ENCODE measurements at places on chromosomes 13 and 19.

- DNase-seq = no peak
Observed at GRCh38 chr19:29705706-29706105, 9.4 kb downstream of the C19orf12 start.

- peak; percentile 12 for DNase-seq
Observed at GRCh38 chr19:34254698-34255432, 511 bp downstream of the GARRE1 start.

- no peak for DNase-seq
Observed at GRCh38 chr19:18915639-18916038, 3.5 kb downstream of the COPE start.

DNA sequence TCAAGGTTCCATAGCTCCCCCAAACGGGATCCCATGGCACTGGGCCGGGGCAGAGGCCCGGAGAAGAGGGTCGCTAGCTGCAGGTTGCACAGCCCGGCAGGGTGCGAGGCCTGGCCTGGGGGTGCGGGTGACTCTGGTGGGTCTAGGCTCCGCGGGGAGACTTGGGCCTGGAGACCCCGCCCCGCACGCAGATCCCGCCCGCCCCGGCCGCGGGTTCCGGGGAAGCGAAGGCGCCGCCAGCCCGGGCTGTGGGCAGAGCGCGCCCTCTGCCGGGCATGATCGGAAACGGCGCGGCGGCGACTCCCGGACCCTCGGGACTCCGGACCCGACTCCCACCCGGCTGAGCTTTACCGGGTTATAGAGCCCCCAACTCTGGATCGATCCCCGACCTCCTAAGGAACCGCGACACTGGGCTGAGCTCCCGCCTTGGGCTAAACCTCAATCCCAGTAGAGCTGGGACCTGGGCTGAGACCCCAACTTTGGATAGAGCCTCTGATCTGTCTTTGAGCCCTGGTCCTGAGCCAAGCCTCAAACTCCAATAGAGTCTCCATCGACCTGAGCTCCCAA is 3.1 kb upstream of the TNFAIP8L1 start:
- DNase-seq = peak; percentile 66

GRCh38 chr13:109756778-109757177 is 29.6 kb downstream of the IRS2 start:
- no peak for DNase-seq

- no peak for DNase-seq
Observed at GRCh38 chr13:50829896-50830295, 13.6 kb downstream of the DLEU7 start.

DNA sequence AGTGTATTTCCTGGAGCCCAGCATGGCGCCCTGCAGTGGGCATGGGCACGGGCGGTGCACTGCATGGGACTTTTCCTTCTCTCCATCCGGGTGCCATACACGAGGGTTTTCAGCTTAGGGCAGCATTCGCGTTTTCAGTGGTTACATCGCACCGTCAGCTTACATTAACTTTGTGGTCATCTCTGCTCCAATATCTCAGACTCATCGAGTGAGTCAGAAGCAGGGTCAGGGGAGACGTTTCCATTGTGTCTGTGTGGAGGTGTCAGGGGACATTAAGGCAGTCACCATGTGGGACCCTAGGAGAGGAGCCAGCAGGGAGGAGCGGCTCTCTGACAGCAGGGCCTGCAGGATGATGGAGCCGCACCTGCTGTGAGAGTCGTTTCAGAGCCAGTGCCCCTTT is 541.0 kb downstream of the FGF9 start:
- no peak for DNase-seq

- no peak for DNase-seq
Observed at GRCh38 chr19:47122359-47123335, 8.0 kb upstream of the SAE1 start.

DNA sequence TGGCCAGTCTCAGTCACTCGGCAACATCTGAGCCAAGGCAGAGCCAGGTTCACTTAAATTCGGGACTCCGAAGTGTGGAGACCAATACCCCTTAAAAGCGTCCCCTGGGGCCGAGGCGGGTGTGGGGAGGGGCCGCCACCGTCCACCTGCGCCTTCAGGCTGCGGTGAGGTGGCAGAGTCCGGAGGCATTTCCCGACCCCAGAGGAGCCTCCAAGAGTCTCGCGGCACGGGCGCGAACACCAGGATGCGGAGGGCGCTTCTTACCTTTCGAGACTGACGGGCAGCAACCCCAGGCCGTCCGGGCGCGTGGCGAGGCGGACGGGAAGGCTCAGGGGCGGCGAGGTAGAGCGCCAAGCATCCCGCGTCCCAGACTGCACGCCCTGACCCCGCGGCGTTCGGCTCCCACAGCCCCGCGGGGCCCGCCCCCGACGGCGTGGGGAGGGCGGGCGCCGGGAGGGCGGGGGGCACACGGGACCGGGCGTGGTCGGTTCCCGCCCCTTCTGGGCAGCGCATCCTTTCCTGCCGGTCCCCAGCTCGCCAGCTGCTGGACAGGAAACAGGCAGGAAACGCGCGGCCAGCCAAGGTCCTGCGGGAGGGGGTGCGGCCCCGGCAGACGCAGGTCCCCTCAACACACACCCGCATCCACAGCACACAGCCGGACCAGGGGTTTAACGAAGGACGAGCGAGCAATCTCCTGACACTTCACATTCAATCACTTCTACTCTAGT is at the start of gene THSD1:
THSD1 (minus strand) TSS at position 406 of the 728 bp plus-strand sequence. CDS start 3,572 bp downstream, outside the sequence.
- no peak for DNase-seq

DNA sequence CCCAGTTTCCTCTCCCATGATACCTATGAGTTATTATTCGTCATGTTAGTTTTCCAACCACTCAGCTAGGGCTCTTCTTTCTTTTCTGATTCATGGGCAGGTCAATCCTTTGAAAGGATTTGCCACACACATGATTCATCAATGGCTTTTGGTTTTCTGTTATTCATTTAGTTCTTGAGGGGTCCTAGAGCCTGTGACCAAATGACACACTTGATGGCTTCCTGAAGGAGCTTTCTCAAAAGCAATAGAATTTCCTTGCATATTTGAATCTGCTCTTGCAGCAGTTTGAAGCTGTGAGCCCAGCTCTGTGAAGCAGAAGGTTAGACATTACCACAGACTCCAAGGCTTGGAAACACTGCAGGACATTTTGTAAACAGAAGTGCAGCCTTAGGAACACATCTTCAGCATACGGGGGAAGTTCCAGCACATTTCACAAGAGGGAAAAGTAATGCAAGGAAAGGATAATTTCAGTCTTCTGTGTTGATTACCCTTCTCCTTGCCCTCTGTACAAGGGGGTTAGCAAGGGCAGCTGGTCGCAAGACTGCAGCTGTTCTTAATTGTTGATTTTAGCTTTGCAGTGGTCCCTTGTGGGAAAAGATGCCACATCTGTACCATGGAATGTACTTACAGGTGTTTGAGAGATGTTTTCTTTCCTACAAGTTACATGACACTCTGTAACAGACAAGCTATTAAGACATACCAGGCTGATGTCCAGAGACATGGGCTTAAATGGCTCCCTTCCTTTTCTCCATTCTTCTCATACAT is 338.6 kb downstream of the KCNRG start:
- DNase-seq = no peak

GRCh38 chr13:110506859-110507566 is 54.5 kb downstream of the RAB20 start:
- no peak for DNase-seq

DNA sequence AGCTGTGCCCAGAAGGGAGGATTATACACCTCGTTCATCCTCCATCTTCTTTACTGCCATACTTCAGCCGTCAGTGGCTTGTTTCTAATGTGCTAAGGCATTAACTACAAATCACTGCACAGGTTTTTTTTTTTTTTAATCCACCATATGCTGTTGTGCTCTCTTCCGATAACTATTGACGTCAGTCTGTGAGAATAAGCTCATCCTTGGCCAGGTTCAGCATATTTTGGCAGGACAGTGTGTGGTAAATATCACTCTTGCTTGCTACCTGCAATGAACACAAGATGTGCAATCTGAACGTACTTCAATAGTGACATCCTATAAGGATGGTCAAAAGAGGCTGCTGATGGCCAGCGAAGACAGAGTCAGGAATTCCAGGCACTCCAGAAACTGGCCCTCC is 2030.7 kb upstream of the PCDH20 start:
- DNase-seq = no peak

DNA sequence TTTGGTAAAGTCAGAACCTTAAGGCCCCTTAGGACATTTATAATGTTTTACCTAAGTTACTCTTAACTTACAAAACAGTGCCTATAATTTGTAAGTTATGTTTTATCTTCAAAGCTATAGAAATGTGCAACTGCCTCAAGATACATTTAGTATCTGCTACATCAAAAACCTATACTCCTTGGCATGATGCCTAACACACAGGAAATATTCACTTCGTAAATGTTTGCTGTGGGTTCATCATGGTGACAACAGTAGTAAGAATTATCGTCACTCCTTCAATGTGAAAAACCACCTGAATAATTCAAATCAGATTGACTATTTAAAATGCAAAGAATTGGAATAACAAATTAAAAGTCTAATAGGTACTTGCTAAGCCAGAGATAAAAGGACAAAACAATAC is 184.1 kb downstream of the DIAPH3 start:
- DNase-seq = peak; percentile 53

DNA sequence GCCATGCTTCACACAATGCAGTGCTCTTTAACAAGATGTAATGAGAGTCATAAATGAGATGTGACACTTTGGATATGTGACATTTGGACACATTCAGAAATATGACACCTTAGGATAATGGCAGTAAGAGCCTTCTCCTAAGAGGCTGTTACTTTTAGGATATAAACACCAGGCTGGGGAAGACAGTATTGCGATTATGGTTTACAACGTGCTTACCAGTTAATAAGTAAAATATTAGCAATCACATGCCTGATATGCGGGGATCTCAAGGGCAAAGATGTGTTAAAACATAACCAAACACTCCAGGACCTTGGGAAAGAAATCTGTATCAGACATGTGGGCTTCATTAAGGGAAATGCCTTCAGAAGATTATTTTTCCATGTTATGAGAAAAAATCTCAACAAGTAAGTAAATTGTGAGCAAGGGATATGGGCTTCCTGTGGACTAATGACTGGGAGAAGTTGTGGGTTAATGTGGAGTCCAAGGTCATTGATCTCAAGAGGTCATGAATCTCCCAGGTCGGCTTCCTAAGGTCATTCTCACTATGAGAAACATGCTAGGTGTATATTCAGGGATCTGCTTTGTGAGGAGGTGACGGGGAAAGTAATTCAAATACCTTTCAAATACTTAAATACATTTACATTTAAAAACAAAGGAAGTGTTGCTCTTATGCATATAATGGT is 105.3 kb downstream of the STARD13 start:
- DNase-seq = no peak

- DNase-seq = no peak
Observed at GRCh38 chr13:97629601-97630272, 195.8 kb downstream of the RAP2A start.

GRCh38 chr19:33125929-33126388 is 6.0 kb upstream of the WDR88 start:
- DNase-seq = peak; percentile 75

- no peak for DNase-seq
Observed at GRCh38 chr19:6098574-6098973, 11.7 kb downstream of the RFX2 start.

- DNase-seq = no peak
Observed at GRCh38 chr13:113937073-113937472, 36.8 kb downstream of the C13orf46 start.

DNA sequence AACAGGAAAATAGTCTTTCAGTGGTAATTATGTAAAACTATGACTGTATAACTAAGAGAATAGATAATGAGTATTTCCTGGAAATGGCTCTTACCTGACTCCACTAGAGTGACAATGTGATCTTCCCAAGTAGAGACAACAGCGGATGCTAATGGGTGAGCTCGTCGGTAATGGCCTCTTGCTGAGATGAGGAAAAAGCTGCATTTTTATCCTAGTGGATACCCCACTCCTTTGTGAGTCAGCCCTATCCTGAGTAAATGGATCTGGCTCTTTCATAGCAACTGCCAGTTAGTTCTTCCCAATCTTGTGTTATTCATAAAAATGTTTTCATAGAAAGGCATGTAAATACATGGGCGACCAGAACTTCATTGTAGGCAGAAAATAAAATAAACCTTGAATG is 299.5 kb downstream of the NALCN start:
- DNase-seq = no peak

DNA sequence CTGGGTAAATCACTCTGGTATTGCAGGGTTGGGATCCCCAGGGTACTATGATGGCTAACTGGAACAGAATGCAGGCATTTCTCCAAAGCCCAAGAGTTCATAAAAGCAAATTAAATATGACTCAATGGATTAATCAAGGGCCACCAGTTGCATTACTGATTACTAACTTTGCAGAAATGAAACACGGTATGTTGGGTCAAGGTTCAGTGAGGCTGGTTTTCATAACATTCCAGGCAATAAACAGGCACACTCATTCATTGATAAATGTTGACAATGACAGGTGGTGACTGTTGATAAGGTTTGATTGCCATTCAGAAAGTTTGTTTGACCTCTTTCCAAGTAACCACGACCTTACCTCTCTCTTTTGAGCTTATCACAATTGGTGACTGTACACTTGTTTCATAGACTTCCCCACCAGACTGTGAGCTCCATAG is 506 bp upstream of the AP1M1 start:
- no peak for DNase-seq

DNA sequence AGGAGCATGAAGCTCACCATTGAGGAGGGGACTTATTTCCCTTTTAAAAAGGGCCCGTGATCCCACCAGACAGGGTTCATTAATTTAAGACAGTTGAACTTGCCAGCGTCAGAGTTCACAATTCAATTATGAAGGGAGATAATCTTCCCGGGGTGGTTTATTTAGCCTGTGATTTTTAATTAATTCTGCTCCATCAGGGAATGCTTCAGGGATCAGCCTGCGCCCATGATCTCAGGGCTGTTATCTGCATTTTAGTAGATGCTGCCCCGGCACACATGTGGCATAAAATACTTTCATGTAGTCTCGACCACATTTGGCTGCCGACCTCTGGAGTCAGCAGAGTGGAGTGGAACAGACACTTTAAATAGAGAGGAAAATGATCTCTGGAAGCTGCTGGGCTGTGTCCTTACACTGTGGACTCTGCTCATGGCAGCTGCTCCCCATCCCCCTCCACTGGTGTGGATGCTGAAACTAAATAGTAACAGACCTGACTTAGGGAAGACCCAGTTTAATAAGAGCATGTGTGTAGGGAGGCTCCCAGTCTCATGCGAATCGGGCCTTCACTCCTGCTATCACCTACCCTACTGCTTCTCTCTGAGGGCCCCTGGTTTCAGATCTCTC is 256.9 kb downstream of the TEX29 start:
- no peak for DNase-seq

GRCh38 chr13:76654263-76654662 is 231.9 kb downstream of the KCTD12 start:
- no peak for DNase-seq

GRCh38 chr19:418761-419671 is 10.1 kb upstream of the C2CD4C start:
- no peak for DNase-seq

GRCh38 chr13:87754097-87754496 is 82.9 kb downstream of the SLITRK5 start:
- DNase-seq = no peak

Data from T-helper 2 cell (primary cell).